ENCODE measurements at places on chromosomes 1 and 21.

- DNase-seq = no peak
These were observed 201.6 kb downstream of the RWDD3 start for GRCh38 chr1:95435611-95436010.

GRCh38 chr1:181089017-181089675 lies 646 bp downstream of the IER5 start:
- peak; percentile 55 for DNase-seq

DNA sequence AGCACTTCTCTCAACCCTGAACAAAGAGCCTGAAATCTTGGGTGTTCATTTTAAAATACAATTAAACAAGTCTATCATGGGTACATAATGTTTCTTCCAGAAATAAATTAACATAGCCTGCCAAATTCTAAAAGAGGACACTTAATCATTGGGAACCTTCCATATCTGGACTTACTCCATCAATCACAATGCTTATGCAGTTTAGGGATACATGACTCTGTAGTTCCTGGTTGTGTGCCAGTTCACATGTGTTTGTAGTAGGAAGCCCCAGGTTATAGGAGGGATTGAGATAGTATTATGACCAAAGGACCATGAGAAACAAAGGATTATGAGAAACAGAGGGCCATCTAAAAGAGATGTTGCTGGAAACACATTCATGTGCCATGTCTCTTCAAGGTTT lies 19.1 kb upstream of the DAB1 start:
- DNase-seq = no peak

GRCh38 chr1:96722958-96723357 lies 1.4 kb downstream of the PTBP2 start:
- no peak for DNase-seq

DNA sequence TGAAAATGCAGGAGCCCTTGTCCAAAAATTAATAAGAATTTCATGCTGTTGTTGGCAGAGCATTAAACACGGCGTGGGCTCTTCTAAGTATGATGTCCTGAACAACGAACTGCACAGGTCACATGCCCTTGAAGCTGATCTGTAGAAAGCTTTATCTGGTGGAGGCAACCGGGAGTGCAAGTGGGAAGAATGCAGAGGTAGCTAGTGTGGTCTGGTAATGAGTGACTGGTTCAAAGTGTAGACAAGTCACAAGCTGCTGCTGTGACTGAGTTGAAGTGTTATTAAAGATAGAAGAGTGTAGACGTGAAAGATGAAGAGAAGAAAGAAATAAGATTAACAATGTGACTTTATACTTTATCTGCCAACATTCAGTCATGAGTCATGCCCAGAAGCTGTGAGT lies 361.9 kb downstream of the TTLL7 start:
- DNase-seq = no peak

- DNase-seq = no peak
These were observed 48.6 kb downstream of the ITPKB start for GRCh38 chr1:226690460-226690982.

- DNase-seq = no peak
These were observed 39.9 kb downstream of the PEX14 start for GRCh38 chr1:10514490-10515235.

DNA sequence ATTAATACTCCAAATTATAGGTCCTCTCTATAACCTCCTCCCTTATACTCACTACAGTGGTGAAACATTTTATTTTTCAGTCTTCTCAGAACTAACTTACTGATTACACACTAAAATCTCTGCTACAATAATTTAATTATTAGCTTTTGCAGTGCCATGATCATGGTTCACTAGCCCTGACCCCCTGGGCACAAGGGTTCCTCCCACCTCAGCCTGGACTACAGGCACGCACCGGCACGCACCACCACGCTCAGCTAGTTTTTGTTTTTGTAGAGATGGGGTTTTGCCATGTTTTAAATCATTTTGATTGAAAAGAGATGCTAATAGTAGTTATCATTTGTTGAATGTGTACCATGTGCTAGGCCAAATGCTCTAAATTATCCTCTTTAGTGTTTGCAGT lies 6.3 kb downstream of the PATJ start:
- DNase-seq = no peak

DNA sequence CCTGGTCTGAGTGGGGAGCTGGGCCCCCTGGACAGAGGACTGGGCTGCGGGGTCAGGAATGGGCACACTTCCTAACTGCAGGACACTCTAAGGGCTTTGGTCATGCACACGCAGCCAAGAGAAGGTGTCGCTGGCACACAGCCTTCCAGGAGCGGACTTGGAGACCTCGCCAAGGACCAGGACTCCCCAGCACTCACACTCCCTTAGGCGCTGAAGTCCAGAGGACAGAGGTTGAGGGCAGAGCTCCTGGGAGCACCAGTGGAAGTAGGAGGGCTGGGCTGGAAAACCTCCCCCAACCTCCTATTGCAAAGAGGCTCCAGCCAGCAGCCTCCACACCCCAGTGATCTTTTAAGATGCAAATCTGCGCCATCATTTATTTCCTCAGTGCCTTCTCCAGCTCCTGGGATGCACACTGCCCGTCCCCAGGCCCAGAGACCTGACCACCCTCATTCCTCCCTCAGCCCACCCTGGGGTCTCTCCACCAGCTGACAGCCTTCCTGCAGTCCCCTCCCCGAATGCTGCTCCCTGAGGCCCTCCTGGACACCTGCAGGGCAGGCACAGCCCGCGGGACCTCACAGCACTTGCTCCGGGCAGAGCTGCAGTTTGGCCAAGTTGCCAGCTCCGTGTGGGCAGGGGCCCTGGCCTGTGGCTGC lies 3.0 kb downstream of the TSPEAR start:
- no peak for DNase-seq

- no peak for DNase-seq
These were observed 2.2 kb downstream of the CERS2 start for GRCh38 chr1:150972417-150972940.

DNA sequence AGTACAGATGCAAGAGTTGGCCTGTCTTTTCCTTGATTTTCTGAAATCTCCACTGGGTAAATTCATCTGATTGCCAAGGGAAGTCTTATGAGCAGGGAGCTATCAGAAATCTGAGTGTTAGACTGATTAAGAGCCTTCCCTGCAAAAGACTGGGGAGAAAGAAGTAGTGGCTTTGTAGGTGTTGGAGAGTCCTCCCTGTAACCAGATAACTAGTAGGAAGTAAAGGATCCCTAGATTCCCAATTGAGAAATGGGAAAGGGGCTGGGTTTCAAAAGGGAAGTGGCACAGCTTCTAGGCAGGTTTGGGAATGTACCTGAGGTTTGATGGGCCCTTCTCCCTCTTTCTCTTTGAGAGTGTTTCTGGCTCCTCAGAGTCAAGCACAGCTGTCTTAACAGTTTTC lies 2.1 kb downstream of the TLCD4 start:
- DNase-seq = no peak

- DNase-seq = no peak
These were observed 14.6 kb upstream of the WNT4 start for GRCh38 chr1:22157359-22157966.

DNA sequence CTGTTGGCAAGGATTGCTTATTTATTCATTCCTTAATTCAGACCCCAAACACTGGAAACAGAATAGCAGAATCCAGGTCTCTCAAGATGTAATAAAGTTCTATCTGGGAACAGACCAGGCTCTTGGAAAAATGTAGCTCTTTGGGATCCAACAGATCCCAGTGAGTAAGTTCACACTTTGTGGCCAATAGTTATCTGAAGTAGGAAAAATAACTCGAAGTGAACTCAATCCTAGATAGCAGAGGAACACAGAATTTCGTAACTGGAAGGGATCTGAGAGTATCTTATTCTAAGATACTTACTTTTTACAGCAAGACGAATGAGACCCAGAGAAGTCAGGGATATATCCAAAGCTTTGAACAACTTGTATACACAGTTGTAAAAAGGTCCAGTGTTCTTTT lies 150.7 kb upstream of the CD34 start:
- no peak for DNase-seq

- DNase-seq = peak; percentile 99
These were observed at the start of gene MRPL55 for GRCh38 chr1:228109073-228109961. Gene MRPL55, minus strand, starts transcription at chr1:228109299. Its CDS starts 1,039 bp downstream, at chr1:228108260.

- no peak for DNase-seq
These were observed 52.1 kb downstream of the PGM1 start for GRCh38 chr1:63645317-63645716.

DNA sequence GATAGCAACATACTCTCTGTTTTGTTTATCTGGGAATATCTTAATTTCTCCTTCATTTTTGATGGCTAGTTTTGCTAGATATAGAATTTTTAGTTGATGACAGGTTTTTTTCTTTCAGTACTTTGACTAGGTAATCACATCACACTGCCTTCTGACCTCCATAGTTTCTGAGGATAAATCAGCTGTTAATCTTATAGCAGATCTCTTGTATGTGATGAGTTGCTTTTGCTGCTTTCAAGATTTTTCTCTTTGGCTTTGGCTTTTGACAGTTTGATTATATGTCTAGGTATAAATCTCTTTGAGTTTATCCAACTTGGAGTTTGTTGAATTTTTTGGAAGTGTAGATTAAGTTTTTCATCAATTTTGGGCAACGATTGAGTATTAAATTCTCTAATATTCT lies 142.6 kb downstream of the ZNF644 start:
- DNase-seq = no peak

- no peak for DNase-seq
These were observed 18.7 kb downstream of the C21orf58 start for GRCh38 chr21:46304955-46305354.

- DNase-seq = no peak
These were observed 46.1 kb upstream of the FBXO28 start for GRCh38 chr1:224067621-224068457.

DNA sequence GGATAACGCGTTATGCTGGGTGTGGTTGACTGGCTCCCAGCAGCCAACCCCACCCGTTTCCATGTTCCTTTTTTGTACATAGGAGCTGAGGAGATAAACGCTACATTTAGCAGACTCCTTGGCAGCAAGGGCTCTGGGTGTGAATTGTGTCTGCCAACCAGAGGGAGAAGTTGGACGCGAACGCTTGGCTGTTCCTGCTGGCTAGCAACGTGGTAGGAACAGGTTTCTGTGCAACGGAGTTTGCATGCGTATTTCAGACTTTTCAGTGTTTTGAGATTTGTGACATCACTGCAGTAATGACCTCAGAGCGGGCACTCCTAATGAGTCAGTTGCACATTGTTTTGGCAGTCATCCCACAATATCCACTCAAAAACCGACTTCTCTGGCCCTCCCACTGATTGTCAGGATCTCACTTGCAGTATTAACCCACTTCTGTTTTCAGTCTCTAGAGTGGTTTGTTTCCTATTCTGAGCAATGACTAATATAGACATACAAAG lies 98.7 kb upstream of the RGS1 start:
- no peak for DNase-seq

DNA sequence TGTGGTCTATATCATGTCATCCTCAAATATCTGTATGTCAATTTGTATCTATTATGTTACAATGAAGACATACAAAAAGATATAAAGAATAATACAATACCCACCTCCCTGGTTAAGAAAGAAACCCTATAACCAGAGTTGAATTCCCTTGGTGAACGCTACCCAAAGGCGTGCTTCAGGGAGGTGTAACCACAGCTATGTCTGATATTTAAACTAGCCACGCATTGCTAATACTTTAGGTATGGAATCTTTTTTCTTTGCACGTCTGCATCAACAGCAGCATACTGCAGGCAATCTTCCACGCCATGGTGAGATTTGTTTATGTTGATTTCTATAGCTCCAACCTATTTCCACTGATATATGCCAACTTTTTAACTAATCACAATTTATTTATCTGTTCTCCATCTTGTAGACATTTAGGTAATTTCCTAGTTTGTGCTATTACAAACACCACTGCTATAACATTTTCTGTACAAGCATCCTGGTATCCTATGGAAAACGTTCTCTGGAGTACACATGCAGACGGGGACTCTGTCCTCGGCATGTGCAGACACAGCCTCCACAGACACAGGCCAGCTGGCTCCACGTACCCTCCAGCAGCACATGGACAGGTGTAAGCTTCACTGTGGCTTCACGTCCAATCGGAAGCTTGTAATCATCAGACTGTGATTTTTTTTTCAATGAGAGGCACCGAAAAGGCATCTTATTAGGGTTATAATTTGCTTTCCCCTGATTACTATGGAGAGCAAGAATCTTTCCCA lies 58.5 kb downstream of the HSF2BP start:
- DNase-seq = no peak

- peak; percentile 33 for DNase-seq
These were observed 26.8 kb downstream of the SLC1A7 start for GRCh38 chr1:53115403-53116306.

GRCh38 chr1:168799927-168800605 lies 71.1 kb upstream of the DPT start:
- no peak for DNase-seq
